ENCODE measurements at places on chromosomes 16 and 17.

GRCh38 chr16:15874745-15875314, 13.6 kb downstream of the CEP20 start:
- DNase-seq: no peak

- no peak for DNase-seq
These were observed 7.6 kb upstream of the SLC47A2 start for GRCh38 chr17:19723964-19724363.

GRCh38 chr17:29111816-29112499, 68.2 kb downstream of the MYO18A start:
- peak; percentile 49 for DNase-seq

DNA sequence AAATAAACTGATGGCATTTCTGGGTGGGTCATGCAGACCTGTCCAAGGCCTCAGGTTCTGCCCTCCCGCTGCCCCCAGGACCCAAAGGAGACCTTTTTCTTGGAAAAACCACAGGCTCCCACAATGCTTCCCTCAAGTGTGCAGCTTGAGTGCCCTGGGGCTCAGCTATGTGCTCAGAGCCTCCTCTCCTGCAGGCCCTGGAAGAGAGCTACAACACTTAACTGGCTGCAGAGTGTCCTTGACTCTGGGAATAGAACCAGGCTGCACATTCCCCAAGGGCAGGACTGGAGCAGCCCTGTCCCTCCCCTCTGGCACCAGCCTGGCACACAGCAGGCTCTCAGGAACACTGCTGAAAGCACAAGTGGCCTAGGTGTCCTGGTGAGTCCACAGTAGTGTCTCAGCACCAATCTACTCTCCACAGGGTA, 4.8 kb upstream of the SREBF1 start:
- no peak for DNase-seq

- no peak for DNase-seq
These were observed 761 bp upstream of the MATCAP1 start for GRCh38 chr16:67184453-67184994.

- DNase-seq: no peak
These were observed 14.0 kb downstream of the ADGRG1 start for GRCh38 chr16:57642160-57643135.

DNA sequence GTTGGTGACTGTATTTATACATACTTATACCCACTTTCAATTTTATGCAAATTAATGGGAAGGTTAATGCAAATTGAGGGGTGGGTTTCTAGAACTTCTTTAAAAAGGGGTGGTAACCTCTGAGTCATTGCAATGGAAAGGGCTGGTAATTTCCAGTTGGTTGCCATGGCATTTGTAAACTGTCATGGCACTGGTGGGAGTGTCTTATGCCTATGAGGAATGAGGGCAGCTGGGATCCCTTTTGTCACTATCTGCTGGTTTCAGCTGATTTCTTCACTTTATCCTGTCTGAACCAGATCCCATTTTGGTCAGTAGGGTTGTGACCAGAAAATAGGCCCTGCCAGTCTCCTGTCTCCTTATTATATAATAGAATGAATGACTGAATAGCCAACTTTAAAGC, 1006.7 kb upstream of the GOT2 start:
- DNase-seq: no peak
